ENCODE measurements at places on chromosomes 6 and 20.

DNA sequence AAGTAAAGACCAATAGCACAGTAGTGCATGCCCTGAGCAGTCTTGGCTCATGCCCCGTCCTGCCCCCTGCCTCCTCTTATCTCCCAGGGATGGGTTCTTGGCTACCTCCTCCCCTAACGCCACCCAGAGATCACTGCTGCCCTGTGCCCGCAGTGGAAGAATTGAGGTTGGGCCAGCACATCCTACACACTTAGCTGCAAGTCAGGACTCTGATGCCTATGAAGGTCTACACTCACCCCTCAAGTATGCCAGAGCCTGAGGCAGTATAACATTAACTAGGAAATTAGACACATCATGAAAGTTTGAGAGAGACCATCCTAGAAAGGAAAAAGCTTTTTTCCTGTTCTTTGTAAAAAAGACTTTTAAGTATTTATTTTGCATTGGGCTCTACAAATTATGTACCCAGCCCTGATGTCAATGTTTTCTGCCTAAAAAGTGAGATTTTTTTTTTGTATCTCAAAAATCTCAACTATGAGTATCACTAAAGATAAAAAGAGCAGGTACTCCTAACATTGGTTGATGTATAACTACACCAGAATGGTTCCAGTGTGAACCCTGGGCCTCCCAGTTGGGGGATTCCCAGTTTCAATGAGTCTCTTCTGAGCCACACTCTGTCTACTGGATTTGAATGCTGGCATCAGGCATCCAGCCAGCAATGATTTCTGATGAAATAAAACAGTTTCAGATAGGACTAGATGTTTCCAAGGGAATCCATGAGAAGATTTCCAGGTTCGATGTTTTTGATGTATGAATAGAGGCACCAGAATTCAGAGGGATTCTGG is 115.4 kb downstream of the ISM1 start:
- no peak for DNase-seq

DNA sequence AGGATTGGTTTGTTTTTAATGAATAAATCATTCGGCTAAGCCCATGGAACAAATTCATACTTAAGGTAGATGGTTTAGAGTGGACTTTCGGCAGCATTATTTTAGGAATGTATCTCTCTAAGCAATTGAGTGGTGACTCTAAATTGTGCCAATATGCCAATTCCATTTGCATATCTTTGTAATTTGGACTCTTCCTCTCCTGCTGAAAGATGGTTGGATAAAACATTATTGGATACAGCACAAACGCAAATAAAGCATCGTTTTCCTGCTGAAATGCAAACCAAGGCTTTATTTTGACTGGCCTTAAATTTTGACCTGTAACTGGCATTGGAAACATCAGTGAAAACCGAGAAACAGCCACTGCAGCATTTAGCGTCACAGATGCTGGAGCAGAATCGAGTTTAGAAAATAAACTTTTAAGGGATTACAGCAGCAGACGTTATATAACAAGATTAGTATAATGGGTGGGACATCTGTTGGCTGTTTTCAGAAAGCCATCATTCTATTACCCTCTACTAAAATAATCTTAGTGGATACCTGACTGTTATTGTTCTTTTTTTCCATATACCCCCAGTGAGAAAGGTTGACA is 726.0 kb downstream of the KIF16B start:
- no peak for DNase-seq

GRCh38 chr6:168428863-168429262 is 12.1 kb upstream of the SMOC2 start:
- no peak for DNase-seq

DNA sequence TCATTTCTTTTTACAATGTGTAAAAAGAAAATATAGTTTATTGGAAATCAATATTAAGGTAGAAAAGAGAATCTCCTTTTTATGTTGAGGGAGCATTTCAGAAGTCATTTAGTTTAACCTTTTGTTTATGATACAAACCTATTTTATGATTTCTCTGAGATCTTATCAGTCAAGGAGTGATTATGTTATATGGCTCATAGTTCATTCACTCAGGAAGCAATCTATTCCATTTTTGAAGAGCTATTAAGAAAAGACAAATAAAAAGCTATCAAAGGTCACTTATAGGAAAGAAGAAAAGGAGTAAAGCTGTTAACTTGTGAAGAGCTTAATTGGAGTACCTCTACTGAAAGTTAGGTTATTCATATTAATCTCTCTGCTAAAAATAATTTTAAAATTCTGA is 526.6 kb upstream of the JAG1 start:
- no peak for DNase-seq

GRCh38 chr6:53573299-53573698 is 28.4 kb upstream of the GCLC start:
- DNase-seq, result no peak

DNA sequence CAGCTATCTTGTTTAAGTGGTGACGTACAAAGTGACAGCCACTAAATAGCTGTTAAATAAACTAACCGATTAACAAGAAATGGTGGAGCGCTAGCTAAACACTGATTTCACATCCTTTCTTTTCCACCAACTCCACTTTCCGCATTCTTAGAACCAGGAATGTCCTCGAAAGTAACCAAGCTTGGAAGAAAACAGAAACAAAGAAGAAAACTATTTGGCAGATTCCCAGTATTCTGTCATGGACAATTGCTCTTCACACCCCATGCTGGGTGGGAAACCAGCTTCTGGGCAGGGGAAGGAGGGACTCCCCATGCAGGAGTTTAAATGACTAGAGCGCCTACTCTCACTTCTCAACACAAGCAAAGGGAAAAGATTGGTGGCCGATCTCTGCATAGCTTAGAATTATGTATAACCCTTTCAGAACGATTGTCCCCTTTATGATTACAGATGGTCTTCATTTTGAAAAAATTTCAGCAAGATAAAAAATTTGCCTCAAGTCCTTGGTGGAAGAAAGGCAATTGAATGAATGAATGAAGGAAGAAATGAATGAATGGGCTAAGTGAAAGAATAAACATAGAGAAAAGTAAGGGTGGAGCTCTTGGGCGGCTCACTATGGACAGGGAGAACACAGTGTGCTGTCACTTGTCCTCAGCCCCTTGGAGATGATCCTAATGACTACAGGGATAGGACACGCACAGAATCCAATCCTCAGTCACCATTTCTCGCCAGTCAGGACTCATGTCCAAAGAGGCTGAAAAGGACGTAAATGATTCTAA is 148.7 kb upstream of the NEDD9 start:
- DNase-seq, result no peak

GRCh38 chr6:44223319-44224028 is at the start of gene SLC29A1:
Gene SLC29A1, plus strand, starts transcription at chr6:44223595. Its CDS starts 3,719 bp downstream, at chr6:44227314.
- peak; percentile 76 for DNase-seq

- no peak for DNase-seq
Measured at GRCh38 chr6:20033697-20034407, 178.4 kb downstream of the MBOAT1 start.

- no peak for DNase-seq
Measured at GRCh38 chr6:17721671-17722070, 14.9 kb upstream of the NUP153 start.

DNA sequence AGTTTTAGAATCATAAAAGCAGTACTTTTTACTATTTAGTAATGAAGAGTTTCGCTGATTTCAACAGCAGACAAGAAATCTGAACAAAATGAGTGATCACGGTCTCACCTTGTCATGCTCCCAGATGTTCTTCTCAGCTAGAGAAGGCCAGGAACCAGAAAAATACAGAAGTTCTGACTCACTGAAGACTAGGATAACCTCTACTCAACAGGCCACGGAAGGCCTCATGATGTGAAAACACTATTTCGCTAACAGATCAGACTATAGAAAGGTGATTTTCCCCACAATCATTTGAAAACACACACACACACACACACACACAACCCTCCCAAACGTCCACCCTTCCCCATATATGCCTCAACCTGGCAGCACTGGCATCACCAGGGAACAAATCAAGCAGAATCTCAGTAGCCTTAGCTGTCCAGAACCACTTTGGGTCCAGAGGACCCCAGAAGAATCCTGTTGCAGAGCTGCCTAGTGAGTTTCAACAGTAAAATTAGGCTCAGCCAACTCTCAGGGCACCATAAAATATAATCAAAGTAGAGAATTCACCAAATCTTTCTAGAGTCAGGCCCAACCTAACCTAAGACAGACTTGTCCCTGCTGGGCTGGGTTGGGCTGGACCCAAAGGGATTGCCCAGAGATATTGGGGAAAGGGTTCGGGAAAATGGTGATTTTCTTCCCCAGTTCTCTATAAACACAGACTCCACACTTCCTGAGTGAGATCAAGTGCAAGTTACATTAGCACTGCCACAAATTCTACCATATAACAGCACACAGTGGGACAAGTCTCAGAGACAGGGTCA is 7.9 kb downstream of the EXOC2 start:
- no peak for DNase-seq

DNA sequence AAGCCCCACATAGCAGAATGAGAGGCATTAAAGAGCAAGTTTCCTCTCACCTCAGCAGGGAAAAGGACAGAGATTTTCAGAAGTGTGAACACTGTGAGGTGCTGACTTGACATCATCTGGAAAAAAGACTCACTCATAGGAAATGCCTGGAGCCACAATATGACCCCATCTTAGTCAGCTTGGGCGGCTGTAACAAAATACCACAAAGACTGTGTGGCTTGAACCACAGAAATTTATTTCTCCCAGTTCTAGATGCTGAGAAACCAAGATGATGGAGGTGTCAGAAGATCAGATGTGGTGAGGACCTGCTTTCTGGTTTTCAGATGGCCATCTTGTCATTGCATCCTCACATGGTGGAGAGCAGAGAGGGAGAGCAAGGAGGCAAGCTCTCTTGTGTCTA is 253.1 kb downstream of the ADGB start:
- DNase-seq, result no peak

All from effector CD8-positive, alpha-beta T cell (primary cell).